Colonic mucosa (tissue), 4 donors: ENCODE measurements at places on chromosomes 5 and 9.
A peak's percentile ranks its signal among the peaks of the same experiment; 100 is the strongest.

GRCh38 chr9:27356446-27356845, 59.5 kb upstream of the EQTN start:
- no peak for DNase-seq

DNA sequence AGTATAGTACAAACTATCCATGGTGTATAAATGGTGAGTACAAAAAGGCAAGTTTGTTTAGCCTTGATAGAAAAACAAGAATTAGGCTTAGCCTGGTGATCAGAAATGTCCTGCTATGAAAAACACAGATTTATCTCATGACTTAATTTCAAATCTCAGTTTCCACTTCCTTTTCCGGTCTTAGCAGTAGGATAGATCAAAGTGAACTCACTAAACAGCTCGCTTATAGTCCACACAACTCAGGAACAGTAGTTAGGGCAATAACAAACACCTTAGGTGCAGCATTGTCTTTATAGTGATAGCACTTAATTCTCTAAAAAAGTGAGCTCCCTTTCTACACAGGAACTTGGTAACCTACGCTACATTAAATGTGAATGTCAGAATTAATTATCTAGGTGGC, 11.4 kb downstream of the GOLGA1 start:
- DNase-seq, result no peak

DNA sequence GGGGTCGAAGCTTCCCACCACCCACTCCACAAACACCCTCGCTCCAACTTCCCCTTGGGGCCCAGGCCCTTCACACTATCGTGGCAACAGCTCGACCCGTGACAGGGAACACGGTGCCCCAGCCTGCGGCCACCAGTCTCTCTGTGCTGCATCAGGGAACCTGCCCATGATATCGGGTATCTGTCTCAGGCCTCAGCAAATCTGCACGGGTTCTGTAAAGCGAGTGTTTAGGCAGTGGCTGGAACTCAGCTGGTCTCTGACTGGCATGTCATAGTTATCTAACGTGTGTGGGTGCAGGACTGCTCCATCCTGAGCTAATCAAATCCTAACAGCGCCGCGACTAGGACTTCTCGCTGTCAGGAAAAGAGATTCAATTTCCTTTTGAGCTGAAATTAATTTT, 42.9 kb downstream of the DBH start:
- DNase-seq, result no peak

DNA sequence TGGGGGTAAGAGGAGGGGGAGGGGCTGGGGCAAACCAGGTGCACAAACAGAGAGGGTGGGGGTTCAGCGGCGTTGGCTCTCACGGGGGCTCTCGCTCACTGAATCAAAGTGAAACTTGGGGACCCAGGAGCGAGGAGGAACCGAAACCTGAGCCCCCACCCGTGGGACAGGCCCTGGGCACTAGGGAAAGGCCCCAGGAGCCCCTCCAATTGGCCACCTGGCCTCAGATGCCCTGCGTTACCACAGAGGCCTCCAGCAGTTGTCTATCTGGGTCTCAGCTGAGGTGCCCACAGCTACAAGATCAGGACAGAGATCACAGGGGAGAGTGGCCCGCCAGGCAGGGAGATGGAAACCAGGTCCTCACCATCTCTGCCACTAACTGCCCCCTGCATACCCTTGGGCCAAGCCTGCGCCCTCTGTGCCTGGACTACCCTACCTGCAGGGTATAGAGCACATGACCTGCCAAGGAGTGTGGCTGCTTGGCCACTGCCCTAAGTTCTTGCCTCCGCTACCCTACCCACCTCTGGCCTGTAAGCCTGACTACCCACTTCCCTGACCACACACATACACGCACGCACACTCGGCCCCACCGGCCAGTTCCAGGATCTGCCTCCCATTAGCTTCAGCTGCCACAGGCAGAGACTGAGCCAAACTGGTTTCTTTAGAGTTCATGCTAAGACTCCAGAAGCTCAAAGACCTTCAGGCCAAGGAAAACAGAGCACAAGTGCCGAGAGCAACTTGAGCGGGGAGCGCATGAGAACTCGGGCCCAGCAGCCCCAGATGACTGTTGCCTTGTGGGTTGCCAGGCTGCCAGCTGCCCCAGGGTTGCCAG, 39.9 kb downstream of the PAX5 start:
- DNase-seq, result no peak

- DNase-seq, result peak; percentile 48
Observed at GRCh38 chr9:97564291-97565175, 63.1 kb downstream of the TMOD1 start.

DNA sequence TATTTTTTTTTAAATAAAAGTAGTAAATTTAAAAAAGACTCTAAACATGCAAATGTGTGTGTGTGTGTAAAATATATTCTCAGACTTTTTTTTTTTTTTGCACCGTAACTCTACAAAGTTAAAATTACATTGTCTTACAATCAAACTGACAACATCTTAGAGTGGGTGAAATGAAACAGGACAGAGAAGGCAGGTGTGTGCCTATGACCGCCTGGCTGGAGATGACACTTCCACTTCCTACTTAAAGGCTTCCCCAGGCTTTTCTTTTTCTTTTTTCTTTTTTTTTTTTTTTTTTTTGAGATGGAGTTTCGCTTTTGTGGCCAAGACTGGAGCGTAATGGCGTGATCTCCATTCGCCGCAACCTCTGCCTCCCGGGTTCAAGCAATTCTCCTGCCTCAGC, 2.7 kb upstream of the AK1 start:
- DNase-seq, result no peak

GRCh38 chr9:80952363-80952922, 736.9 kb downstream of the TLE1 start:
- DNase-seq, result no peak

DNA sequence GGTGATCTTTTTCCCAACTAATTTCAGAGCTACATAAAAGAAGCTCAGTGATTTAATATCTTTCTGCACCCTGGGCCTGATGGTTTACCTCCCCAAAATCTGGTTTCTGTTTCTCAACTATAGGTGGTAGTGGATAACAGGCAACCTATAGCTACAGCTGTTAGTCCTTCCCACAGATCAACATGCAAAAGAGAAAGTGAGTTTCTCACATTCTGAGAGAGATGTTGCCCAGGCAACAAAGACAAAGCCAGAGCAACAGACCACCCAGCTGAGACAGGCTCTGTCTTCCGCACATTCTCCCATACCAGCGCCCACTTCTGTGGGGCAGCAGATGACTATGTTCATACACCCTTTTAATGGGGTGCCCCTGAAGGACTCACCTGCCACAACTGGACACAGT, 40.7 kb upstream of the PPP2R2B start:
- no peak for DNase-seq

DNA sequence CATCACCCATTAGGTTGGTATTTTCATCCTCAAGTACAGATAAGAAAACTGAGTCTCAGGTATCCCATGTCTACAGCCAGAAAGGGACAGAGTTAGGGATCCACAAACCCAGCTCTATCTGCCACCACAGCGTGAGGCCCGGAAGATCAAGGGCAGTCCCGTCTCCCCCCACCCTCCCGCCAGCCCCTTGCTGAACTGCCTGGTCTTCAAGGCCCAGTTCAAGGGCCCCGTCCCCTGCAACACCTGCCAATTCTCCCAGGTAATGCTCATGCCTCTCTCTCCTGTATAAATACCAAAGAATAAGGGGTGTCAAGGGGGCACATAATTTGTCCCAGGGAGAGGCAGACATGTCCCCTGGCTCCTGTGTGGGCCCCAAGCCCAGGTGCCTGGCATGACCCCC, 50.7 kb downstream of the AK8 start:
- no peak for DNase-seq

DNA sequence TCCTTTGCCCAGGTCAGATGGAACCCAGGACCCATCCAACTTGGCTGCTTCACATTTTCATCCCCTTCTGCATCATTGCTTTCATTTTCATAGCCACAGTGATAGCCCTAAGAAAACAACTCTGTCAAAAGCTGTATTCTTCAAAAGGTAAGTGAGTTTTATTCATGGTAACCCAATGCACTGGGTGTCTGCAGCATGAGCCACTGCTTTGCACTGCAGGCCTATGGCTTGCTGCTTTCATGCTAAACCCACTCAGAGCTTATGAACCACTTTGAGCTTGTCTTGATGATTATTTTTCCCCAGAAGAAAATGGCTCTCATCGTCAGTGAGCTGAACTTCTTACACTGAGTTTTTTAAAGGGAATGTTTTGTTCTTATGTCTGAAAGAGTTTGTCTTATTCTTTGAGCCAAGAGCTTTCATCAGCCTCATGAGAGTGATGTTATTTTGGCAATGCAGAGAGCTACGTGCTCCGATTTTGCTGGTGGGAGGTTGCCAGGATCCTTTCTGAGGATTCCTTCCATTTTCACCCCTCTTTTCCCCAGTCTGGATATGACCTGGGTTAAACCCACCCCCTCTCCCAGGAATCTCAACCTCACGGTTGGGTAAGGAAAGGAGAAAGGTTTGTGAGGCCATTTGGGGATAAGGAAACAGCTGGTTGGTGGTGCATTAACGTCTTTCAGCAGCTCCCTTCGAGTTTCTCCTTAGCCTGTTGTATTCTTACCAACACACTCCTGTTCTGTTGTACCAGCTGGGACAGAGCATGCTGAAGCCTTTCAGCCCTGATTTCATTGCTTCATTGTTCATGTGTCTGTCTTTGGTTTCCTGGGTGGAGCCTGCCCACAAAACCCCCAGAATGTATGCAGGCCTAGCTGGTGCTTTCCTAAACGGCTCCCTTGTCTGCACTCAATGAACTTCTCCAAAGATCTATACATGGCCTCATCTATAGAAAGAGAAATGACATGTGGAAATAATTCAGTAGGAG, 47.6 kb downstream of the PDCD1LG2 start:
- no peak for DNase-seq

DNA sequence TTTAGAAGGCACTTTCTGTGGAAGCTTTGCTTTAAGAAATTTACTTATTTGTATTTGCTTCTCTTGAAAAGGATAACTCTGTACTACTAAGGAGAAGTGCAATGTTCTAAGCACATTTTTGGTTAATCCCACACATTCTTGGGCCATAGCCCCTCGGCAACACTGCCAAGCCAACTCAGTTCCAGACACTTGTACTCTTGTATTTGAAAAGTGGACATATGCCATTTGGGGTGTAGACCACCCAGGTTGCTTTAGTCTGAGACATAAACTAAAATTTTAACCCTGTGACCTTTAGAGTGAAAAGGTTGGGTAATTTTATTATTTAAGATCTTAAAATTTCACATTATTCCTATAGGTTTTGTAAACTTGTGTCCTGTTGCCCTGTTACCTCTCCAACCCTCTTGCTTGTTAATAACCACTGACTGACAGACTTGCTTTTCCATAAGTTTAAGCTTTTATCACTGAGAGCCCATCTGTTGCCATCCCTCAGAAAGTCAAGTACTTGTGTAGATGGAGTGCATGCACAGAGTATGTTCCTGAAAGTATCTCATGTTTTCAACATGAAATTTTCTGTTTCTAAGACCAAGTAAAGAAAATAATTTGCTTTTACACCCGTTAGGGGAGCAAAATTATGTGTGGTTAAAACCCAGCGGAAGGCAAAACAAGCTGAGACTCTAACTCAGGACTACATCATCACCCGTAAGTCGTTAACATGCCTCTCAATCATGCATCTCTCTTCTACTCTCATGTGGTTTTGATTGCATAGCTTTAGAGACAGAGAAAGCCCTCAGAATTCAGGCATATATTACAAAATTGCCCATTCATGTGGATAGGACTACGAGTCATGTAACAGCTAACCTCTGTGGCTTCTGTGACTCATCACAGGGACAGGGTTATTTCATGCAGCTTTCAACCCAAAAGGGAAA, 117.3 kb downstream of the GDNF start:
- DNase-seq, result no peak

DNA sequence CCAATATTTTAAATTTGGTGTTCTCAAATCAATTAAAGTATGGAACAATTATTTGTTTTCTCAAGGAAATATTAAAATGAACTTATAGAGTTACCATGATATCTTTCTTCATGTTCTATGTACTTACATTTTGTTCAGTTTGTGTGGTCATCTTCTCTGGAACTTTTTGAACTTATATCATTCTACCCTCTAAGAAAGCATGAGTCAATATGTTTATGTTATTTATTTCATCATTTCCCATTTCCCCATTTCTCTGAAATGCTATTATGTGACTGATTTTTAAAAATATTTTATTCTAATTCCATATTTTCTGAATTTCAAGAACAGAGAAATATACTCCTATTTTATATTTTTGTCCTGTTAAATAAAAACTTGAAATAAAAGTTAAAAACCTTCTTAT, 123.5 kb upstream of the ACOT12 start:
- DNase-seq, result no peak

DNA sequence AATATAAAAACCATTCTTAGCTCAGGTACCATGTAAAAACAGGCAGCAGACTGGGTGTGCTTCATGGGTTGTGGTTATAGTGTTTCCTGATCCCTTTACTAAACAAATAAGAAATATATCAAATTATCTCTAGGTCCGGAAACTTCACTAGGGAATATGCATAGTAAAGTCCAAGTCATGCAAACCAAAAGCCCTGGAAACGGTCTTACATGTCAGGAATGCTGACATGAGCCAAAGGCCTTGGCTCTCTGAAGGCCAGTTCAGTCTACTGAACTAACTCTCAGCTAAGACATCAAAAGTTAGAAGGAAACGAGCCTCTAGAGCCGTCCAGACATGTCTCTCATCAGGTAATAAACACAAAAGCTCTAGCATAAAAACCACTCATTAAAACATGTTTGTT, 778.9 kb upstream of the ZNF608 start:
- DNase-seq, result no peak

DNA sequence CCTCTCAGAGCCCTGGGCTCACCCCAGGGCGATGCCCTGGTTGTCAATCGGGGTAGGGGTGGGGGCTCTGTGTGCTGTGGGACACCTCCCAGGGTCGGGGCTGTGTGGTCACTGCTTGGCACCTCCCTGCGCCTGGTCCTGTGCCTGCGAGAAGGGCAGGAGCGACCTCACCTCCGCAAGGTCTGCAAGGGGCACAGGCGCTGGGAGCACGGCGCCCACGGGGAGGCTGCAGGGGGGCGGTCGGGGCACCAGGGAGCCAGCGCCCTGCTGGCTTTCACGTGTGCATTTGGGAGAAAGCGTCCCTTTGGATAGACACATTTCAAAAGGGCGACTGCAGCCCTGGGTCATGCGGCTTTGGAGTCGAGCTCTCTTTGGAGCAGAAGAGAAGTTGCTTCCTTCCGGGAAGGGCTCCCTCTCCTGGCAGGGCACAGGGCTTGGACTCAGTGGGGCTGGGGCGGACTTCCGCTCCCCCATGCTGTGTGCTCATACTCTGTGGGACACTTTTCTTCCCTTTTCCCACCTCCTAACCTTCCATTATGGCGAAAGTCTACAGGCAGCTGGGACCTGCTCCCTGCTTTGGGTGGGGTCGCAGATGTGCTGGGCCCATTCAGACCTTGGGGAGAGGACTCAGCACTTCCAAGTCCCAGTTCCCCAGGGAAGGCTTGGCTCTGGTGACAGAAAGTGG, 52.9 kb upstream of the SLC28A3 start:
- DNase-seq, result no peak
